SIG-M5 (cell line): ENCODE measurements at places on chromosomes 7 and 10.

GRCh38 chr7:40786909-40787308 is 652.1 kb downstream of the SUGCT start:
- DNase-seq: no peak

GRCh38 chr7:22318376-22318775 is 38.6 kb downstream of the RAPGEF5 start:
- DNase-seq: no peak

GRCh38 chr7:139575338-139575680 is 51.8 kb downstream of the CLEC2L start:
- DNase-seq: no peak

DNA sequence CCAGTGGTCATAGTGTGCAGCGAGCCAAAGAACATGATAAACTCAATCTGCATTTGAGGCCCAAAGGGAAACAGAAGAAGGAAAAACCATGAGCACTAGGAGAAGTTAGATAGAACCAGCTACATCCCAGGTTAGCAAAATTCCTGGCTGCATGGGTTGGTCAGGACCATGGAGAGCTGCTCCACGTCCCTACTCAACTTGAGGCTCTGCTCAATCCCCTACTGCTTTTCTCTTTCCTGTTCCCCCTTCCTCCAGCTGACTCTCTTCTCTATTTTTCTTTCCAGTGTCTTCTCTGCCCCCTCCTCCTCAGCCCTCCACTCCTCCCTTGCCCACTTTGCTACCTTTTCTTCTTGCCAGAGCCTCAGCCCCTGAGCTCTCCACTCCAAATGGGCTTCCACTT is 21.9 kb upstream of the VSIR start:
- no peak for DNase-seq

- DNase-seq: no peak
Observed at GRCh38 chr7:140008755-140009610, 53.8 kb downstream of the PARP12 start.

DNA sequence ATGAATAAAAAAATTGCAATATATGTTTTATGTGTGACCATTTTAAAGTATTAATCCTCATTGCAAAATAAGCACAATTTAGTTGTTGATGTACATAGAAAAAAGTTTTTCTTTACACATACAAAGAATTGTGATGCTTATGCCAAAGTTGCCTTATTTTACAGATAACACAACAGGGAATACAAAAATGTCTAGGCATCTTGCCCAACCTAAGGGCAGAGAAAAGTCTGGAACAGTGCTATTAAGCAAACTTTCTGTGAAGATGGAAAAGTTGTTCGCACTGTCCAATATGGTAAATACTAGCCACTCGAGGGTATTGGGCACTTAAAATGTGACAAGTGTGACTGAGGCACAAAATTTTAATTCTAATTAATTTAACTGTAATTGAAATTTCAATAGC is 190.2 kb upstream of the HGF start:
- no peak for DNase-seq

DNA sequence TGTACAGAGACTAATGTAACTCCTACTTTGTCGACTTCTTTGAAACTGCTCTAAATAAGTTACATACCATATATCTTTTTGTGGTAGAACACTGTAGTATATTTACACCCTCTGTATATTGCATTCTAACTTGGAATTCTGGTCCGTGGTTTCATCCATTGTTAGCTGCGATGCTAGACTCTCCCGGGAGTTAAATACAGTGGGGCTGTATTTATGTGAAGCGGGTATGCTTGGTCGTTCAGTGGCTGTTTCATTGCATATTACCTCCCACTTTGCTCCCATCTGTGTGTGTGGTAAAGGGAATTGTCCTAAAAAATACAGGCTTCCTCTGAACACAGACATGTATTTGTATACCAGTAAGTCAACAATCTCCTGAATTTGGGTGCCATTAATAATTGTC is 231.1 kb downstream of the SLC25A13 start:
- no peak for DNase-seq

- DNase-seq: no peak
Observed at GRCh38 chr7:104921596-104921995, 92.4 kb upstream of the KMT2E start.
